ENCODE measurements at places on chromosomes 4 and X.
A peak's percentile ranks its signal among the peaks of the same experiment; 100 is the strongest.

DNA sequence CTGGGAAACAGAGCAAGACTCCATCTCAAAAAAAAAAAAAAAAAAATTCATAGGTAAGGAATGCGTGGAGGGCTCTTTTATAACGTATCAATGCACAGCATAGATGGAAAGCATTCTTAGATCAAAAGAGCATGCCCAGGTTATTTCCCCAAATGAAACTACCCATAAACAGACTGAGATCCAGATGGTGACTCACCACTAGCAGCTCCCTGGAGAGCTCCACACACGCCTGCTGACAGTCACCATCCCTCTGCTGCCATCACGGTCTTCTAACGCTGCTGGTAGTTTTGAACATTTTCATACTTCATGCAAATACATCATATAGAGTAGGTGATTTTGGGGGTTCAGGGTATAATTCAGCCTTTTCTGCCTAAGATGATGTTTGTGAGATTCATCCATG, 136.9 kb downstream of the ASMT start:
- DNase-seq = no peak

DNA sequence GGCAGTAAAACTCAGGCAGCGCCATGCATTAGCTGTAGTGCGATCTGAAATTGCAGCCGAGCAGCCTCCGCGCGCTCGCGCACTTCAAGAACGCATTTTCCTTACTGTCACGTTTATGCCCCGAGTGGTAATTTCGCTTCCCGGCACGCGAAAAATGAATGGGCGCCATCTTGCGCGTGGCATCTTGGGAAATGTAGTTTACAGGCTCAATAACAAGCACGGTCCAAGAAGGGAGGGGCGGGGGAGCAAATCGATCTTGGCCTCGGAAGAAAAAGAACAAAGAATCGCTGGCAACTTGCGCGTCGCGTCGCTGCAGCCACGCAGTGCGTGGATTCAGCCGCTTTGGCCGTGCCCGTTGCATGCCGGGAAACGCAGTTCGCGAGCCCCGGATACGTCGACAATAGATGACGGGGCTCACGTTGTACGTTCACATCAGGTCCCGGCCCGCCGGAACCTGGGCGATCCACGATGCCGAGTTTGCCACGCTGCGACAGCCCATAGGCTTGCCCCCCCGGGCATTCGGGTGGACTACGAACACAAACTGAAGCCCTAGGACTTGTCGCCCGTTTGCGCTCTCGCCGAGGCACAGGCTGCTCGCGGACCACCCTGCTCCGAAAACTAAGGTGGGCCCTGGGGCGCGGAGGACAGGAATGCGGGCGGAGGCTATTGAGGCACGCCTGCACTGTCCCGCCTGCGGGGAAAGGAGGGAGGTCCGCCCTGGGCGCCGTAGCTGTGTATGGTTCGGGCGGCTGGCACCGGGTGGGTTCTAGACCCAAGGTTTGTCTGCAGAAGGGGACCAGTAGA, at the start of gene FTSJ1:
Gene FTSJ1, plus strand, starts transcription at position 426 of the 804 bp plus-strand sequence. CDS start 1,849 bp downstream, outside the sequence.
- DNase-seq = peak; percentile 75

GRCh38 chrX:15525664-15526416, 25.2 kb downstream of the BMX start:
- no peak for DNase-seq

DNA sequence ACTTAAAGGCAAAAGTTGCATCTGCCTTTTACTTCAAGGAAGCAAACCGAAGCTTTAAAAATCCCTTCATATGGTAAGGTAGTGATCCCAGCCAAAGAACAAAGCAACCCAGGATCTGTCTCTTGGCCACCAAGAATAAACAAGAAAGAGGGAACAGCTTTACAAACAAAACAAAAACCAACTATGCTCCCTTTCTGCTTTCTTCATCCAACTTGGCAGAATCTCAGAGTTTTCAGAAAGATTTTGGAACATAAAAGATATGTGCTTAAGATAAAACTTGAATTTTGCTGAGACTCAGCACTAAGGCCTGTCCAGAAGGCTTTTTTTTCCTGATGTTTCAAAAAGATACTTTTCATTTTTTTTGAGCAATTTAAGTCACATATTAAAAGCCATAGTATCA, 94.0 kb downstream of the COL4A6 start:
- no peak for DNase-seq

- no peak for DNase-seq
Measured at GRCh38 chr4:181969151-181969550, 274.1 kb upstream of the TENM3 start.

DNA sequence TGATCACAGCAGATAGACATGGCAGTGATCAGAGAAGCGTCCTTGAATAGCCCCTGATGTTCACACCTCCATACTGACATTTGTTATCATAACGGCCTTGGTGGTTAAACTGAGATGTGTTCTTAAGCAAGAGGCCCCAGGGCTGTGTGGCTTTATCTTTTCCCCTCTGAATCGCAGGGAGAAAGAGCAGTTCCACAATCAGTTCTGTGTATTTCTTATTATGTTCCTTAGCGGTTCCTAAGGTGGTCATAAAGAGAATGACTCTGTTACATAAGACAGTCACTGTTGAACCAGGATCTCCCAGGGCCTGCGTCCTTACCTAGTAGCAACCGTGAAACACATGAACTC, 52.8 kb upstream of the CBR4 start:
- DNase-seq = no peak

- DNase-seq = no peak
Measured at GRCh38 chr4:153521999-153522801, 56.0 kb downstream of the TMEM131L start.

- DNase-seq = no peak
Measured at GRCh38 chr4:7212101-7212674, 19.9 kb downstream of the SORCS2 start.

- no peak for DNase-seq
Measured at GRCh38 chr4:154574311-154574710, 11.5 kb downstream of the FGB start.

All from stimulated activated CD4-positive, alpha-beta T cell treated with anti-CD3 and anti-CD28 coated beads, Interleukin-12 subunit alpha, Interleukin-12 subunit beta, amount 100 ng/mL, for 4 hours (primary cell).